ENCODE measurements at places on chromosomes 13 and 19.

- peak; percentile 40 for DNase-seq
Observed at GRCh38 chr19:36136964-36137686, 2.7 kb upstream of the CAPNS1 start.

DNA sequence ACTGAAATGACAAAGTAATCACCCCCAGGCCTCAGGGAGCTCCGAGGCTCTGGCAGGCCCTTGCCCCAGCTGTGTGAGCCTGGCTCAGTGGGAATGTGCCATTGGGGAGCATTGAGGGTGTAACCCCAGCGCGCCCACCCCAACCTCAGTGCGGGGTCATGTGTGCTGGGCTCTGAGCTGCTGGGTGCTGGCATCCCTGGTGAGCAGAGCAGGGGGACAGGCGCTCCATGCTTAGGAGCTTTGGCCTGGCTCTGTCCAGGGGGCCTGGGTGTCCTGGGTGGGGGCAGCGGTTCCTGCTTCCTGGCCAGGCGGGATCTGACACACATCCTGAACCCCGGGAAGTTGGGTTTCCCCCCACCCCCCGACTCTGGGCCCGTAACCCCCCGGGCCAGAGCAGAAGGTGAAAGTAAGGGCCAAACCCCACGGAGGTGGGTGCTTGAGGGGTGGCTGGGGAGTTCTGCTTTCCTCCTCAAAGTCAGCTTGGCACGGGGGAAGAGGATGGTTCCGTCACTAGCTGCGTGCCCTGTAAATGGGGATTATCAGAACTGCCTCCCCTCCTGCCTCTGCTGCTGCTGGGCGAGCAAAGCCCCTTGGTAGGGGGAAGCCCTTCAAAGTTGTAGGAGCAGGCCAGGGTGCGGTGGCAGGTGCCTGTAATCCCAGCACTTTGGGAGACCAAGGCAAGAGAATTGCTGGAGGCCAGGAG, 1.7 kb downstream of the LRP3 start:
- no peak for DNase-seq

DNA sequence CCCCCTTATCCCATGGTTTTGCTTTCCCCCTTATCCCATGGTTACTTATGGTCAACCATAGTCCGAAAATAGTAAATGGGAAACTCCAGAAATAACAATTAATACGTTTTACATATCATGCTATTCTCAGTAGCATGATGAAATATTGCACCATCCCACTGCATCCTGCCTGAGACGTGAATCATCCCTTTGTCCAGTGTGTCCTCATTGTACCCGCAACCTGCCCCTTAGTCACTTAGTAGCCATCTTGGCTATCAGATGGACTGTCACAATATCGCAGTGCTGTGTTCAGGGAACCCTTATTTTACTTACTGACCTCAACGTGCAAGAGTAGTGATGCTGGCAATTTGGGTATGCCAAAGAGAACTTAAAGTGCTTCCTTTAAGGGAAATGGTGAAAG, 10.5 kb upstream of the NBEA start:
- DNase-seq, result no peak

DNA sequence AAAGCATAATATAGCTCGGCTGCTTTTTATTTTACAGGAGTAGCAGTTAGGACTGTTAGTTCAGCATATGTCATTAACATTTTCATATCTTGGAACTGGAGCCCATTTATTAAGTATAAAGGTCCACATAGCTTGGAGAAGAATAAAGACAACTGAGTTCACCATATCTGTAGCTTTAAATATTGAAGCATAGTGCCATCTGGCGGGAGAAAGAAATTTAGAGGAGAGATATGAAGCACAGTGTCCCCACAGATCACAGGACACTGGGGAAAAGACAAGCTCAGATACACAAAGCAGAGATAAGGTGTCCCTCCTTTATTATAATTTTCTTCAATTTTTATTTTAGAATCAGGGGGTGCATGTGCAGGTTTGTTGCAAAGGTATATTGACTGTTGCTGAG, 104.7 kb upstream of the FREM2 start:
- DNase-seq, result no peak

- no peak for DNase-seq
Observed at GRCh38 chr13:53921473-53921872, 892.9 kb downstream of the OLFM4 start.

DNA sequence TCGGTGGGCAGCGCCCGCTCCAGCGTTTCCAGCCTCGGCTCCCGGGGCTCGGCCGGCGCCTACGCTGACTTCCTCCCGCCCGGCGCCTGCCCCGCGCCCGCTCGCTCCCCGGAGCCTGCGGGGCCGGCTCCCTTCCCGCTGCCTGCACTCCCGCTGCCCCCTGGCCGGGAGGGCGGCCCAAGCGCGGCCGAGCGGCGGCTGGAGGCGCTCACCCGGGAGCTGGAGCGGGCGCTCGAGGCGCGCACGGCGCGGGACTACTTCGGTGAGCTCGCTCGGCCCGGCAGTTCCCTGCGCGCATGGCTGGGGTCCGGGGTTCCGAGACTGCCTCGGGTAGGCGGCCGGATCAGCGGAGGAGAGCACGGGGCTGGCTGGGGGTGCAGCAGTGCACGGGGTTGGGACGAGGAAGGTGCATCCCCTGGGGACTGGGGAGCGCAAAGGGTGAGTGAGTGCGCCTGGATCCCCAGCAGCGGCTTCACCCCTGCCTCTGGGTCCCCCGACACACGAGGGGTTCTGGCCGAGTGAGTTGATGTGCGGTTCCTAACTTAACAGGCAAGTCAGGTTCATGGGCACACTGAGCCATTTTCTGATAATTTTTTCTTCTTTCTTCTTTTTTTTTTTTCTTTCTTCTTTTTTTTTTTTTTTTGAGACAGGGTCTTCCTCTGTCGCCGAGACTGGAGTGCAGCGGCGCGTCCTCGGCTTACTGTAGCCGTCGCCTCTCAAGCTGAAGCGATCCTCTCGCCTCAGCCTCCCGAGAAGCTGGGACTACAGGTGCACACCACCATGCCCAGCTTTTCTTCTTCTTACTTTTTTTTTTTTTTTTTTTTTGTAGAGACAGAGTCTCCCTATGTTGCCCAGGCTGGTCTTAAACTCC, 1.1 kb downstream of the WTIP start:
- no peak for DNase-seq

GRCh38 chr13:42754801-42755510, 26.4 kb upstream of the FAM216B start:
- no peak for DNase-seq

DNA sequence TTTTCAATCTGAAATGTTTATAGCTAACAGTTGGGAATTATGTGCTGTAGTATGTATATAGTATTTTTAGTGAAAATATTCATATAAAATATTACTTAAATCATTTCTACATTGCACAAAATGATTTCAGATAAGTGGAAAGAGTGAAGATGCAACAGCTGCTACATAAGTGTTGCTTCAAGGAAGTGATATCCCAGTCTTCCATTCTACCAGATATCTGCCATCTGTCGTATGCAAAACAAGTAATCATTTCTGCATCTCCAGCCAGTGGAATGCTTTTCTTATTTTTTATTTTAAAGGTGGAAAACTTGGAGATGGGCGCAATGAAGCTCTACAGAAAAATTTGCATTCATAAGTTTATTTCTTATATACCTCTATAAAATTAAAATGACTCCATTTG, 152.5 kb upstream of the MAB21L1 start:
- no peak for DNase-seq

GRCh38 chr19:21694171-21694906, 73.0 kb downstream of the ZNF100 start:
- no peak for DNase-seq

- peak; percentile 82 for DNase-seq
Observed at GRCh38 chr19:29694669-29695627, 20.1 kb downstream of the C19orf12 start.

- DNase-seq, result no peak
Observed at GRCh38 chr19:33024398-33024797, 40.3 kb downstream of the RHPN2 start.

- DNase-seq, result no peak
Observed at GRCh38 chr19:14686411-14686810, 3.4 kb upstream of the ZNF333 start.

DNA sequence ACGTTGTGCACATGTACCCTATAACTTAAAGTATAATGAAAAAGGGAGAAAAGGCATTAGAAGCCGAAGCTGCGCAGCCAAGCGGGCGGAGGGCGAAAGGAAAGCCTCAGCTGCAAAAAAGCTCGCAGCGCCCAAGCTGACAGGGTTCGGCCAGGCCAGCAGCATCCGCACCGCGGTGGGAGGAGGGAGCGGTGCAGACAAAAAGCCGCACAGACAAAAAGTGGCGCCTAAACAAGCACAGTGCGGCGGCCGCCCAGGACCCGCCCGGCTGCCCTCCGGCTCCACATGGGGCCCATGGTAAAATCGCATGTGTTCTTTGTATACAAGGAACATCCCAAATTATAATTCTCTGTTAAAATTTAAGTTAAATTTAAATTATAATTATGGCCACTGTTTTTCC, 42.4 kb downstream of the PSG3 start:
- no peak for DNase-seq

DNA sequence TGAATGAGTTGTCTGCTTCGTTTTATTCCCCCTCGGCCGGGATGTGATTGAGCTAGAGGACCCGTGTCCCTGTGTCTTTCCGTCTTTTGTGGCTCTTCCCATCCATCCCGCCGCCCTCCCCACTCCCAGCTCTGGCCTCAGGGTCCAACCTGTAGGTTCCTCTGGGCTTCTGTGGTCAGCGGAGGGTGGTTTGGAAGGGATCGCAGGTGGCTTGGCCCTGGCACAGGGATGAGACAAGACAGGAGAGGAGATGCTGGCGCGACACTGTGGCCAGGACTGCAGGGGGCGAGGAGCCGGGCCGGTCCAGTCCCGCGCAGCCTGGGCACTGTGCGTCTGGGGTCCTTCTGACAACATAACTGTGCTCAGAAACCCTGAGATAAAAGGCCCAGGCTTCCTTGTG, 2.0 kb downstream of the EVI5L start:
- no peak for DNase-seq

GRCh38 chr13:44223770-44224444, 149.7 kb upstream of the SERP2 start:
- DNase-seq, result no peak

DNA sequence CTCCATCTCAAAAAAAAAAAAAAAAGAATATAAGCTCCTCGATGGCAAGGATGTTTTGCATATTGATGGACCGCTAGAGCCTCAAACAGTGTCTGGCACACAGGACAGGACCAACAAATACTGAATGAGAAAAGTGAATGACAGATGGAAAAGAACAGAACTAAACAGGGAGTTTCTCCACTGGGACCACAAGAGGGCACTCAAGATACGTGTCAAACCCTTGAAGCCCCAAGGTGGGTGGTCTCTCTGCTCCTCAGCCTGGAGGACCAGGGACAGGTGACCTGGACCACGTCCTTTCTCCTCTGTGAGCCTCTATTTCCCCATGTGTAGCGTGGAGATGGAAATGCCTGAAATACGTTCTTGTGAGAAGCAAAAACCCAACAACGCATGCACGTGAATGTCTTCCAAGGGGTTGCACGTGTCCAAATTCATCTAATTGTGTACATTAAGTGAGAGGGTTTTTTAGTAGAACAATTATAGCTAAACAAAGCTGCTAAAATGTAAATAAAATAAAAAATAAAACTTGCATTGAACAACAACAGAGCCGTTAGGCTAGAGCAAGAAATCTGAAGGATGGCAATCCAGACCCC, 5.7 kb upstream of the CDC42EP5 start:
- DNase-seq, result no peak

- no peak for DNase-seq
Observed at GRCh38 chr13:46698910-46699460, 98.0 kb downstream of the ESD start.

DNA sequence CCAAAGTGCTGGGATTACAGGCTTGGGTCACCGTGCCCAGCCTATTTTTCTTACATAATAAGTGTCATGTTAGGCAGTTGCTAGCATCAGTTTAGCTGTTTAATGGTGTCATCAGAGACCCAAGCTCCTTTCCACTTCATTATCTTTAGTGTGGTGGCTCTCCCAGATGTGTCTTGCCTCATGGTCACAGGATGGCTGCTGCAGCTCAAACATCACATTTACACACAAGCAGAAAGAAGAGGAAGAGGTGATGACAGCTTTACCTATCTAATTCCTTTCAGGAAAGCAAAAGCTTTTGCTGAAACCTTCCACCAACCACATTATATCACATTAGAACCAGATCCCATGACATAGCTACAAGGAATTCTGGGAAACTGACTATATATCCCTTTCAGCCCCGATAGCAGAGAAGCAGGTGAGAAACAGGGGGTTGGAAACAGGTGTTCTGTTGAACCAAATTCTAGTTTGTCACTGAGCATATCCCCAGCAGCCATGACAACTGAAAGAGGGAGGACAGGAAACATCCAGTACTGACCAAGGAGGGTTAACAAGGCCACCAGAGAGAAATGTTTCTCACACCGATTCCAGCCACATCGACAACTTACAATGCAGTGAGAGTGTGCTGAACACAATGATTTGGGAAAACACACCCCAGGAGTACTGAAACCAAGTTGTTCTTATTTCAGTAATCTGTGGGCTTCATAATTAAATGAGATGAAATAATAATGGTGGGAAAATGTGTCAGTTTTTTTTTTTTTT, 617.0 kb downstream of the UQCRFS1 start:
- no peak for DNase-seq

DNA sequence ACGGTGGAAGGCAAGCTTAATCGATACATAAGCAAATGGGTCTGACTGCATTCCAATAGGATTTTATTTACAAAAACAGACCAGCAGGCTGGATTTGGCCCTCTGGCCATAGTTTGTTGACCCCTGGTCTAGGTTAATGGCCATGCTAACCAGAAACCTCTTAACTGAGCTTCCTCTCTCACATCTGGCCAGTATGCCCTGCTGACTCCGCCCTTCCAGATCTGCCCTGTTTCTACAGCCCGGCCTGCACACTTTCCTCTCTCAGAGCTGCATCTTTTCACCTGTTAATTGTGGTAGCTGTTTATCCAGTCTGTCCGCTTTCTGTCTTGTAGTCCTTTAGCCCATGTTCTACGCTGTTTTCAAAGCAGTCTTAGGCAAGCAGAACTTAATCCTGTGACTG, 25.6 kb downstream of the EDNRB start:
- no peak for DNase-seq

DNA sequence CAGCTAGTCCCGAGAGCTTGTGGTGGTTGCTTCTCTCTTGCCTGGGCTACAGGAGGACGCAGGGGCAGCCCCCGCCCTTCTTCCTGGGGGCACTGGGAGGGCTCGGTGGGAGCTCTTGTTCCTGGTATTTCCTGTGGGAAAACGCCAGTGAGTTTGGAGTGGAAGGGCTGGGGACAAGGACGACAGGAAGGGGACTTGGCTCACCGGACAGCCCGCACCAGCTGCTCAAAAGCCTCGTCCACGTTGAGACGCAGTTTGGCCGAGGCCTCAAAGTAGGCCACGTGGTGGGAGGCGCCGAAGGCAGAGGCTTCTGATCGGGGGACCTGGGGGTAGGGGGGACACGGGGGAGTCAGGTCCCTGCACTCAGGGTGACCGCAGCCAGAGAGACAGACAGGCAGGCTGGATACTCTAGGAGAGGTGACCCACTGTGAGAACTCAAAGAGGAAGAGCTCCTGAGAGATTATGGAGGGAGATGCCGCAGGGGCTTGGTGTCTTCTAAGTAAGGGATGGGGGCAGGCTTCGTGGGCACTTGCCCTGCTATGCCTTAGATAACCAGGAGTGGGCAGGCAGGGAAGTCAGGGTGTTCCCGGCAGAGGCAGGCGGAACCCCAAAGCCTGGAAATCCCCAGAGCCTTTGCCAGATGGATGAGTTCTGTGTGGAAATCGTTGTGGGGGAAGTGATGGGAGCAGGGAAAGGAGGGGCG, 4.3 kb downstream of the RRAS start:
- no peak for DNase-seq
